CD4-positive, alpha-beta T cell treated with Interleukin-6 at 100 ng/mL for 8 hours (primary cell): ENCODE measurements at places on chromosomes 2 and 18.

DNA sequence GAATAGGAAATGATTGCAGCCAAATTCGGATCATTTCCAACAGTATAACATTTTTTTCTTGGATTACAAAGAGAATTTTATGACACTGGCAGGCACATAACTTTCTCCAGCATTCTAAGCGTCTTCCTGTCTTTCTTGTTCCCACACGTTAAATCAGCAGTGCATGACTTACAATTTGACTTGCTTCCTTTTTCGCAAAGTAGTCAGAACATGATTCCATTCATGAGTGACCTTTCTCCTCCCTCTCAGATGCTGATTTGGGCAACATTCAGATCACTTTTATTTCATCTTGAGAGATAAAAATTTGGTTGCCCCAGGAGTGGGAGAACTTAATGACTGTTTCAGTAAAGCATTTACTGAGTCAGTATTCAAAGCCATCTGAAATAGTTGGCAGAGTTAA, 858.7 kb upstream of the ACVR2A start:
- DNase-seq = no peak

DNA sequence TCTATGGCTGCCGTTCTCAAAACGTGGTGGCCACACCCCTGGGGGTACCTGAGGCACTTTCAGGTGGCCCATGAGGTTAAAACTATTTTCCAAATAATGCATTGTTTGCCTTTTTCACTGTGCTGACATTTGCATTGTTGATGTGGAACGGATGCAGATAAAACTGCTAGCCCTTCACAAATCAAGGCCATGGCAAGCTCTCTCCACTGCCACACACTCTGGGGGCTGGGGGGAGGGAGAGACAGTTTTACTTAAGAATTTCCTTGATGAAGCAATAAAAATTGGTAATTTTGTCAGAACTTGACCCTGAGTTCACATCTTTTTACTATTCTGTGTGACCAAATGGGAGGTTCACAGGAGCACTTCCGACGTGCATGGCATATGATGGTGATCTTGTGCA, 22.0 kb upstream of the TGIF1 start:
- no peak for DNase-seq

- DNase-seq = no peak
Observed at GRCh38 chr18:46728219-46728930, 28.5 kb downstream of the ST8SIA5 start.

GRCh38 chr18:79737426-79737825, 57.8 kb downstream of the CTDP1 start:
- no peak for DNase-seq

DNA sequence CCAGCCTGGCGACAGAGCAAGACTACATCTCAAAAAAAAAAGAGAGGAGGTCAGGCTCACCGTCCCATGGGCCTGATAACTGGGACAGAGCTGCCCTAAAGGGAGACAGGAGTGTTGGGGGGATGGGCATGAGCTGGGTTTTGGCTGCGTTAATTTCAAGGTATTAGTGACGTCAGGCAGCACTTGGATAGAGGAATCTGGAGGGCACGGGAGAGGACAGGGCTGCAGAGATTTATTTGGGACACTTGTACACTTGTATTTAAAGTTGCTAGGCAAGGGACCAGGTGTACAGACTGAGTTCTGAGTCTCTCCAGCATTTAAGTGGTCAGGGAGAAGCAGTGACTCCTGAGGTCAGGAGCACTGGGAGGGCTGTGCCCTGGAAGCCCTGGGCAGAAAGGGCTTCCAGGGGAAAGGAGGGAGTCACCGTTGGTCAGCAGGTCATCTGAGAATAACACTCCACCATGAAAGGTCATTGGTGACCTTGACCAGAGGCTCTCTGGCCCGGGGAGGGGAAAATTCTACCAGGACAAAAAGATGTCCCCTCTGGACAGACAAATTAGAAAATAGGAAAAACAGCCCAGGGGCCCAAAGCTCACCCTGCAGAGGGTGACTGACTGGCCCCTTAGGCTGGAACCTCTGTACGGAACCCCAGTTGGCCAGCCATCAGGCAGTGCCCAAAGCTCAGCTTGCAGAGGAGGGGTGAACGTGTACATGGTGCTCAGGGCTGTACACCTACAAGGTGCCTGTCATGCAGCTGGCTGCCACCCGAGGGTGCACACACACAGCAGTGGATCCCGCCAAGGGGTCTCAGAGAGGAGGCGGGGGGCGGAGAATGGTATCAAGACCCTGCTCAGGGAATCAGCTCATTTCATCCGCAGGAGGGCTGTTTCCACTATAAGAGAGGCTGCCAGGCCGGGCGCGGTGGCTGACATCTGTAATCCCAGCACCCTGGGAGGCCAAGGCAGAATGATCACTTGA, 23.0 kb upstream of the CNNM3 start:
- DNase-seq = no peak

GRCh38 chr2:189860161-189860560, 75.9 kb downstream of the PMS1 start:
- no peak for DNase-seq

DNA sequence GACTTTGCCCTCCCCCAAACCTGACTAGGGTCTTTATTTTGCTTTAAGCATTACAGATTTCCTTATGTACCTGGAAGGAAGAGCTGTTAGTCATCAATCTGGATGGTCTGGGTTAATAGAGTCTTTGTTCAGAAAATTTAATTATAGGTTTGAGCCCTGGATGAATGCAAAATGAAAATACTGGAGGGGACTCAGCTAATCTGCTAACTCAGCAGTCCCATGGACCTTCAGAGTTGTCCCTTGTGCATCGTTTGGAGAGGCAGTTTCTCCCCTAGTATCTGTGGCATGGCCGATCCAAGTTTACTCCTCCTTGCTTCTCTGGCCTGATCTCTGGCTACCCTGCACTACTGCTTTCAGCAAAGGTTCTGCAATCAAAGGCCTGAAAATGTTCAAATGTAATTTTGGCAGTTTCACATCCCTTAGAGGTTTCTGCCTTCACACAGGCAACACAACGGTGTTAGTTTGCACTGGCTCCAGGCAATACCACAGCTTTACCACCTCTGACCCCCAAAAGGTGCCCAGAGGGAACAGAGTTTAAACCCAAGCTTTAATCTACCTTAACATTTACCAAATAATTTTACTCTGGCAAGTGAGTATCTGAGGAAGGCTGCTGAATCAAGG, 134.3 kb downstream of the THADA start:
- DNase-seq = no peak

DNA sequence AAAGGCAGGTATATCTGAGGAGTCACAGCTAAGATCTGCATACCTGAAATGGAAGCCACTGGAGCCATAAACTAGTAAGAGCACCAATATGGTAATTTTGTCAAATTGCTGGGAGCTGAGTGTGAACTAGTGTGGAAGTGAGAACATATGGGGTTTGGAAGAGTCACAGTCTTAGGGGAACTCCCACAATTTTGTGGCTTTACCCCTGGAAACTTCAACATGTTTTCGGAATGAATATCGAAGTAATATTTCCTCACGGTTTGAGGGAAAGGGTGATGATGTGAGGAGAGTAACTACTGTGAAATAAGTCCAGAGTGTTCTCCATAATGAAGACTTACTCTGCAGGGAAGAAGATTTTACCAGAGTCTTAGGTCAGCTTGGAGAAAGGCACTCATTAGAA, 565.9 kb downstream of the RIT2 start:
- no peak for DNase-seq
